ENCODE measurements at places on chromosomes 11 and 22.
A peak's percentile ranks its signal among the peaks of the same experiment; 100 is the strongest.

DNA sequence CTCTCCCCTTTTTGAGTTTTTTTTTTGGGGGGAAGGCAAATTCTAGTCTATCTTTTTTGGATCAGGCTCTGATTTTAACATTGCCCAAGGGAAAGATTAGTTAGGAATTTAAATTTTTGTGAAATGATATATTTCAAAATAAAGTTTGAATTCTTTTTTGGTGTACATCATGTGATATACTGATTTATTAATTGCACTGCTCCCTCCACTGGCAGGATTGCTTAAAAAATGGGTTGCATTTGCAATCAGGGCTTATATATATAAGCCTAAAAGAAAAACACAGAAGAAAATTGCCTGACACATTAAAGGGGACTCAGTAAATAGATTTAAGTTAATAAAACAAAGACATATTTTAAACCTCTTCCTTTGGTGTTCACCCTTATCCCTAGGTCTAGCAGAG is 1.2 kb downstream of the DYNC2H1 start:
- DNase-seq = no peak

DNA sequence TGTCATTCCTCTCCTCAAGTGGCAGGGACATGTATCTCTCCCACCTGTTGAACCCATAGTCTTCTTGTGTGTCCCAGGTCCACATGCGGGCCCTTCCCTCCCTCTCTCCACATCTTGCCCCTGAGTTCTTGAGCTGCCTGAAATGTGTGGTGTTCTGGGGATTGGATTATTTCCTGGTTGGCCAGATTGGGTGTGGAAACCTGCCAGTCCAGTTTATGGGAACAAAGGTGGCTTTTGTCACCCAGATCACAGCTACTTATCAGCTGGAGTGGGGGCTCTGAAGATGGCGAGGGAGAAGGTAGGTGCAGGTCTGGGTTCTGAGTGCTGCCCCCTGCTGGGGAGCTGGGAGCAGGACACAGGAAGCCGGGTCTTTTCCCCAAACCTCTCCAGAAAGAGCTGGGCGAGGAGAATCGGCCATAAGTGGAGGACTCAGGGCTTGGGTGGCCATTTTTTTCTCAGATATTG is 14.2 kb downstream of the DTX4 start:
- peak; percentile 57 for DNase-seq

- DNase-seq = no peak
Measured at GRCh38 chr11:22151649-22152197, 41.2 kb upstream of the ANO5 start.

GRCh38 chr11:81548123-81548522 is 1185.5 kb downstream of the FAM181B start:
- no peak for DNase-seq

Data from HCT116 (cell line).